ENCODE measurements at places on chromosomes 13 and 19. TPM values are rescaled to one million over a fixed set of nuclear protein-coding genes. Genes with fewer than 3 reads are reported as not detected.

- no peak for DNase-seq
Measured at GRCh38 chr19:50005428-50005827, 19.7 kb downstream of the VRK3 start.

GRCh38 chr13:112231451-112232083 is 144.6 kb upstream of the SPACA7 start:
- no peak for DNase-seq

DNA sequence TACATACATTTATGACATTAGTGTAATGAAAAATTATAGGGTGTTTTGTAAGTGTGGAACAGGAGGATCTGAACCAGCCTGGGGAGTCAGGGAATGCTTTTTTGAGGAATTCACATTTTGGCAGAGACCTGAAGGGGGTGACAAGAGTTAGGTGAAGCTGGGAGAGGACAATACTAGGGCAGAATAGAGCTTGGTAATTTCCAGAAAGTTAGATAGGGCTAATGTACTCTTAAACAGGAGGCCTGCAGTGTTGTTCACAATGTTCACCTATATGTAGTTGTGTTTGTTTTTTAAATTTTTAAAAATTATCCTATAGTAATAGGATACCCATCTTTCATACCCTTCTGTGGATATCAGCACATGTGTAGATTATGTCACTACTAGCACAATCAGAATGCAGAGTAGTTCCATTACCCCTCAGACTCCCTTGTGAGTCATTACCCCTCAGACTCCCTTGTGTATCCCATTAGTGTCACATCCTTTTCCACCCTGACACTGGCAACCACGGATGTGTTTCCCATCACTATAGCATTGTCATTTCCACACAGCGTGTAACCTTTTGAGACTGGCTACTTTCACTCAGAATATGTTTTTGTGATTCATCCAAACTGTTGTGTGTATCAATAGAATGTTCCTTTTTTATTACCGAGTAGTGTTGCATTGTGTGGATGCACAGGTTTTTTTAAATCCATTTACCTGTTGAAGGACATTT is 43.1 kb downstream of the PCCA start:
- no peak for DNase-seq

GRCh38 chr19:7224209-7224686 is 70.0 kb downstream of the INSR start:
- peak; percentile 66 for DNase-seq

GRCh38 chr13:102045731-102046130 is 356.1 kb downstream of the FGF14 start:
- DNase-seq, result no peak

DNA sequence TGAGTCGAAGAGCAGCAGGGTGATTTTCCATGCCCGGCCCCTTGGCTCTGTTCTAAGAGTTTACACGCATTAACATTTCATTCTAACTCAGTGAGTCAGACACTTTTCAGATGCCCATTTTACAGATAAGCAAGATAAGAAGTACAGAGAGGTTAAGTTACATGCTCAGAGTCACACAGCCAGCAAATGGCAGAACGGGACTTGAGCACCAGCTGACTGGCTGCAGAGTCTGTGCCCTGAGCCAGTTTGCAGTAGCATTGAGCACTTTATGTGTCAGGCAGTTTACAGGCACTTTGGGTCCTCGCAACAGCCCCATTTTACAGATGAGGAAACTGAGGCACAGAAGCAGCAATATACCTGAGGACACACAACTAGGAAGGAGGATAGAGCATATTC is 19.0 kb downstream of the CCDC8 start:
- DNase-seq, result peak; percentile 4

- no peak for DNase-seq
Measured at GRCh38 chr19:55188625-55189024, 8.5 kb upstream of the SYT5 start.

GRCh38 chr13:20998649-20999415 is 62.6 kb downstream of the LATS2 start:
- DNase-seq, result peak; percentile 66

- DNase-seq, result peak; percentile 83
Measured at GRCh38 chr19:18251587-18252369, 22.5 kb downstream of the IQCN start.

DNA sequence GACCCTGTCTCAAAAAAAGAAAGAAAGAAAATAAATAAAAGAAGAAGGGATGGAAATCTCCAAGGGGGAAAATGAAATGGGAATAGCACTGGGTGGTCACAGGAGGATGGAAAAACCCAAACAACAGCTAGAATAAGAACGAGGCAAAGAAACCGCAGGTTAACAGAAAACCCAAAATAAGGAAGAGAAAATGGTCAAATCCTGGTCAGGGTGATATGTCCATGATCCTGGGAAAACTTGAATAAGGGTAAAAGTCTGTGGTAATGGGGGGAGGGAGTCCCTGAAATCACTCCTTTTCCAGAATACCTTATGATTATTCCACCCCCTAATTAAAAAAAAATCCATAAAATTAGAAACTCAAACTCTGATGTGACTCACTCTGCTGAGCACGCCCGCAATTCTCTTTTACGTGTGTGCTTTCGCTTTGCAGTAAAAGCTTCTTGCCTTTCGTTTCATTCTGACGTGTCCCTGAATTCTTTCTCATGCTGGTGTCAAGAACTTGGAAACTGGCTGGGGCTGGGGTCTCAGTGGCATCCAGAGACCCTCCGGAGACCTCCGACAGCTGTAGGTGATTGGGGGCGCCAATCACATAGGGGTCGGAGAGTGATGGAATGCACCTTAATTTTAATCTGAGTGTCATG is 4.3 kb upstream of the NAXD start:
- no peak for DNase-seq

- no peak for DNase-seq
Measured at GRCh38 chr19:13712767-13713201, 51.5 kb upstream of the MRI1 start.

- DNase-seq, result no peak
Measured at GRCh38 chr13:41313117-41313516, 2.0 kb downstream of the NAA16 start.

DNA sequence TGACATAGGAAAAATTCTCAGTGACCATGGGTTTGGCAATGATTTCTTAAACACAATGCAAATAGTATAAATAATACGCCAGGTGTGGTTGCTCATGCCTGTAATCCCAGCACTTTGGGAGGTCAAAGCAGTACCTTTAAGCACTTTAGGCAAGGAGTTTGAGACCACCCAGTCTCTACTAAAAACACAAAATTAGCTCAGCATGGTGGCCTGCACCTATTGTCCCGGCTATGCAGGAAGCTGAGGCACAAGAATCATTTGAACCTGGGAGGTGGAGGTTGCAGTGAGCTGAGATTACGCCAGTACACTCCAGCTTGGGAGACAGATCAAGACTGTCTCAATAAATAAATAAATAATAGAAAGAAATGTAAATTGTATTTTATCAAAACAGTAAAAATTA is 356.5 kb upstream of the SLITRK6 start:
- no peak for DNase-seq

- no peak for DNase-seq
Measured at GRCh38 chr19:14103310-14103709, 12.8 kb upstream of the SAMD1 start.

- DNase-seq, result no peak
Measured at GRCh38 chr19:36046443-36047050, 7.5 kb downstream of the THAP8 start.

The CFAP97D2 gene
- total RNA-seq, result not detected

The LRRC4B gene
- total RNA-seq, result 2.3 TPM

The RNF113B gene
- total RNA-seq, result not detected

The PEAK3 gene
- 2.0 TPM for total RNA-seq

Measured in right cardiac atrium (tissue), 5 donors.